ENCODE measurements at places on chromosomes 13 and 19.

DNA sequence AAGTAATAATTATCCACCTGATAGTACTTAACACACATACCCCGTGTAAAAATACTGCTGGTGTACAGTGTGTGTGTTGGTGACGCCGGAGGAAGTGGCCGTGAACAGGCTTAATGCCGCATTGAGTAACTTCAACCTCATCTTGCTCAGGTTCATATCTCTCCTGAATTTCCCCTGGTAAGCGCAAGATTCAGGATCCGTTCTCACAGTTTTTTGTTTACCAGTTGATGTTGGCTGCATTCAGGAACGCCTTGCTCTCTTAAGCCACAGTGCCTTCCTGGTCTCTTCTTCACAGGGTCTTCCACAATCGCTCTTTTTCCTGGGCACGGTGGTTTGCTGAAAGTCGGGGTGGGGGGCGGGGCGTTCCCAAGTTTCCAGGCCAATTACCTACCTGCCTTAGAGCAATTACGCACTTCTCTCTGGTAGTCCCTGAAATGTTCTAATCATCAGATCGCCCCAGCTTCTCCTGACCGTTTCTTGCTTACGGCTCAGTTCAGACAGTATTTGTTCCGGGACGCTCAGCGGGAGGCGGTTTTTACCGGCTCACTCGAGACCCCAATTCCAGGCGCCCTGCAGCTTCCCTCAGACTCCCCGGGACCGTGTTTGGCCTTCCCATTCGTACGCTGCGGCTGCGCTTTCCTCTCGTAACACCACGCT, 706 bp upstream of the DNAJC3 start:
- no peak for DNase-seq

DNA sequence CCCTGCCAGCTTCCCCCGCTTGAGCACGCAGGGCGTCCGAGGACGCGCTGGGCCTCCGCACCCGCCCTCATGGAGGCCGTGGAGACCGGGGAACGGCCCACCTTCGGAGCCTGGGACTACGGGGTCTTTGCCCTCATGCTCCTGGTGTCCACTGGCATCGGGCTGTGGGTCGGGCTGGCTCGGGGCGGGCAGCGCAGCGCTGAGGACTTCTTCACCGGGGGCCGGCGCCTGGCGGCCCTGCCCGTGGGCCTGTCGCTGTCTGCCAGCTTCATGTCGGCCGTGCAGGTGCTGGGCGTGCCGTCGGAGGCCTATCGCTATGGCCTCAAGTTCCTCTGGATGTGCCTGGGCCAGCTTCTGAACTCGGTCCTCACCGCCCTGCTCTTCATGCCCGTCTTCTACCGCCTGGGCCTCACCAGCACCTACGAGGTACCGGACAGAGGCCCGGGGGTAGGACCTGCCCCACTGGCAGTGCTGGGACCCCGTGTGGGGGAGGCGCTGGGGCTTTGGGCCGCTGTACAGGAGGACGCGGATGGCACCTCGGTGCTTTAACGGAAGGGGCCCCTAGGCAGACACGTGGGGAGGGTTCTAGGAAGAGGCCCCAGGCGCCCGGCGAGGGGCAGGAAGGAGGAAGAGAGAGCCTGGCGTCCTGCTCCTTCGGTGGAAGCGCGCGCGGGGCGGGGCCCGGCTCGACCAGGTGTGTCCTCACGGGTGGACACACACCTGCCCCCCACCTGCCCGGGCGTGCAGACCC, 681 bp downstream of the SLC5A5 start:
- DNase-seq, result no peak

DNA sequence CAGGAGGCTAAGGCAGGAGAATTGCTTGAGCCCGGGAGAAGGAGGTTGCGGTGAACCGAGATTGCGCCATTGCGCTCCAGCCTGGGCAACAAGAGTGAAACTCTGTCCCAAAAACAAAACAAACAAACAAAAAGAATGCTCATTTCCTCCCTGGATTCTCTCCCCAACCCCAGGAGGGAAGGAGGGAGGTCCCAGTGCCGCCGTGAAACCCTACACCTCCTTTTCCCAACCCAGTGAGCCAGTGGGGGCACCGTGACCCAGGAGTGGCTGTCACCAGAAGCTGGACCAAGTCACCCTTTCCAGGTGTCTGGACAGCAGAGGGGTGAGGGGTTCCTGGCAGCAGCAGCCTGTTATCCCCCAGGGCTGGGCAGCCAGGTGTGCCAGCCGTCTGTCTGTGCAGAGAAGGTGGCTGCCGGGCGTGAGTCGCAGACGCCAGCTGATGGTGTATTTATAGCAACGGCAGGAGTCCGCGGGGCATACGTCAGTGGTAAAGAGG, 23.5 kb downstream of the NFIC start:
- no peak for DNase-seq

GRCh38 chr13:62126400-62126799, 710.8 kb upstream of the PCDH20 start:
- no peak for DNase-seq

DNA sequence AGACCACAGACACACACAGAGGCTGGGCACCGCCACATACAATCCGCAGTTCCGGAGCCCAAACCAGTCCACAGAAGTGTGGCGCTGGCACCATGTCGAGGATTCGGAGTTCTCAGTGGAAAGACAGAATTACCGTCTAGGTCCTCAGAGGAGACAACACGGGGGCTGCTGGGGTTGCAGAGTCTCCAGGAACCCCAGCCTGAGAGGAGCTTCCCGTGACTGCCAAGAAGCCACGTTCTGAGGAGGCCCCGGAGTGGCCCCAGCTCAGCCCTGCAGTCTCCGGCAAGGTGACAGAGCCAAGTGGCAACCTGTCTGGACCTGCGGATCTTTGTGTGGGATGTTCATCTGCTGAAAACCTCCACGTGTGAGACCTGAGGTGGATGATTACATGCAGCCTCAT, 7.3 kb upstream of the ADPRHL1 start:
- DNase-seq, result no peak

- DNase-seq, result no peak
Measured at GRCh38 chr19:31319465-31319864, 29.8 kb downstream of the TSHZ3 start.

DNA sequence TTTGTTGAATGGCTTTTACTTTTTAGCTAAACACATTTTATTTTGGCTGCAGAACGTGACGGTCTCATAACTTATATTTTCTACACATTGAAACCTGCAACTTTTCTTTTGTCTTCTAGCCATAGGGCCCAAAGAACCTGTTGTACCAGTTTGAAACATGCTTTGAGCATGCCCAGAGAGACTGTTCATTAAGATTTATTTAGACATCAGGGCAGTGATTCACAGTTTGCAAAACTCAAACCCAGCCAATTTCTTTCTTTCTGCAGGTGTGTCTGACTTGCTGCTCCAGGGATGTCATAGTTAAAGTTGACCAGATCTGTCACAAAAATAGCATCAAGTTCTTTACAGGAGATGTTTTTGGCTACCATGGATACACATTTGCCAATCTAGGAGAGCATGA, 22.0 kb downstream of the SAE1 start:
- no peak for DNase-seq

GRCh38 chr13:87169337-87169736, 501.8 kb upstream of the SLITRK5 start:
- DNase-seq, result no peak

GRCh38 chr19:10193790-10194499, 808 bp downstream of the DNMT1 start:
- no peak for DNase-seq

DNA sequence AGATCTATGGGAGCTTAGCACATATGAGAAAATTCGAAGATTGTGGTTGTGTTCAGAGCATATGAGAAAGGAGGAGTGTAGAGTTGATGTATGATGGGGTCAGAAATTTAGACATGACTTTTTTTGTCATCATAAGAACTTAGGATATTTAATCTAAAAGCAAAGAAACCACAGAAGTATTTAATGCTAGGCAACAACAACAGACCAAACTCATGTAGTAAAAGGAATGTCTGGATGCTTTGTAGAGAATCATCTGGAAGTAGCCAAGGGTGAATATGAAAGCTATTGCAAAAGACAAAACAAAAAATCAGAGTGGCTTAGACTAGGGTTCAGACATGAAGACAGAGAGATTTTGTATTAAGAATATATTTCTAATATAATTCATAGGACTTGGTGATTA, 190.3 kb downstream of the SLITRK1 start:
- no peak for DNase-seq

DNA sequence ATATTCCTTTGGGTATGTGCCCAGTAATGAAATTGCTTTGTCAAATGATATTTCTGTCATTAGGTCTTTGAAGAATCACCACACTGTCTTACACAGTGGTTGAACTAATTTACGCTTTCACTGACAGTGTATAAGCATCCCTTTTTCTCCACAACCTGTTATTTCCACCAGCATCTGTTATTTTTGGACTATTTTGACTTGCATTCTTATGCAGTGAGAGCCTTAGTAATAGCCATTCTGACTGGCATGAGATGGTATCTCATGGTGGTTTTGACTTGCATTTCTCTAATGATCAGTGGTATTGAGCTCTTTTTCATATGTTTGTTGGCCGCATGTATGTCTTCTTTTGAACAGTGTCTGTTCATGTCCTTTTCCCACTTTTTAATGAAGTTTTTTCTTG, 92.0 kb upstream of the SPATA13 start:
- no peak for DNase-seq

DNA sequence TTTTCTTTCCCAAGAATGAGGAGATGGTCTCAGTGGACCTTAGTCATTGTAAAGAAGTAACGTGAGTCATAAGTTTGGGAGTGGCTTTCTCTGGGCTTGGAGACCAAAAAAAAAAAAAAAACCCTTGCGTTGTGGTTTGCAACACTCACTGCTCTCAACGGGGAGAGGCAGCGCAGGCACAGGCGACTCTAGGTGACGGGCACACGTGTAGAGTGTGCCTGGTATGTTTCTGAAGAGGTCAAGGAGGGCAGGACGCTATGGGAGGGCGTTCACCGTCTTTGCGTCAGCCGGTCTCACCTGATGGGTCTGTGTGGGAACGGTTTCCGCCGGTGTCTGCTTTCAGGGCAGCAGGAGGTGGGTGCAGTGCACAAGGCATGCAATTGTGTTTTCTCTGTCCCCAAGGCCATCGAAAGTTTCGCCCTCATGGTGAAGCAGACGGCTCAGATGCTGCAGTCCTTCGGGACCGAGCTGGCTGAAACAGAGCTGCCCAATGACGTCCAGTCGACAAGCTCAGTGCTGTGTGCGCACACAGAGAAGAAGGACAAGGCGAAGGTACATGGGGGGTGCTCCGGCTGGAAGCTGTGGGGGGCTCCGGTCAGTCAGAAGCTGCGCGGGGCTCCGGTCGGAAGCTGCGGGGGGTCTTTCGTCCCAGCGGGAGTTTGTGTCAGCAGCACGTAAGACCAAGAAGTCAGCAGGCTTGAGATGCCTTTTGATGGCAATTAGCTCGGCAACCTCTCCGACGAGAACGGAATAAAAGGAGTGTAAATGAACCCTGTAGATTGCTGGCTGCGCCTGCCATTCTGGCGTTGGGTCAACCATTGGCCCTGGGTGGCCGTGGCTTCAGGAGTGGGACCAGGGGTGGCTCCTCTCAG, 40.8 kb upstream of the F7 start:
- no peak for DNase-seq

DNA sequence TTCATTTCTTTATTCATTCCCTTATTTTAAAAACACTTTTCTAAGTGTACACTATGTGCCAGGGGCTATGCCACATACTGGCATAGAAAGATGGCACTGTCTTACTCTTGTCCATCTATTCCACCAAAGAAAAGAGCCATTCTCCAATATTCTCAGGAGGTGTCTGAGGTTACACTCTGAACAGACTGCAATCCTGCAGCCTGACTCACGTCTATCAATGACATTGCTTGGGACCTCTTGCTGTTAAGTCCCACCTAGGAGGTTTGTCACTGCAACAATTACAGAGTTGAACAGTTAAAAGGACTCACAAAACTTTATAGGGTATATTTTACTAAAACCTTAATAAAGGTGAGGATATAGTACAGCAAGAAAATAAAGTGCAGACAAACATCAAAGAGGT, 512.9 kb upstream of the HTR2A start:
- DNase-seq, result no peak

DNA sequence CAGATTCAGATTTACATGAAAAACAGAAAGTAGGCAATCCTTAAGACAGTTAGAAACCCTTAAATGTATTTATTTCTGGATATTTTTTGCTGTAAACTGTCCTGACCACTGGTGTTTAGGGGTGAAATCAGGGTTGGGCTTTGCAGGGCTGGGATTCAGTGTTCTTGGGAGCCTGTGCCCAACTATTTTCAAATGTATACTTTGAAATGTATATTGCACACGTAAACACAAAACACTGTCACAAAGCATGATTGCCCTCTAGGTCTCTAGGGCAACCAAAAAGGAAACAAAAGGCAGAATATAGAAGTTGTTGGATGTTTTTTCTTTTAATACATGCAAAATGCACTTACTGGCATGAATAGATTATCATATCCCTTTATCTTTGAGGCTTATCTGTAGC, 1185.4 kb downstream of the DIAPH3 start:
- DNase-seq, result no peak

- no peak for DNase-seq
Measured at GRCh38 chr19:7883796-7884570, 4.3 kb upstream of the LRRC8E start.

DNA sequence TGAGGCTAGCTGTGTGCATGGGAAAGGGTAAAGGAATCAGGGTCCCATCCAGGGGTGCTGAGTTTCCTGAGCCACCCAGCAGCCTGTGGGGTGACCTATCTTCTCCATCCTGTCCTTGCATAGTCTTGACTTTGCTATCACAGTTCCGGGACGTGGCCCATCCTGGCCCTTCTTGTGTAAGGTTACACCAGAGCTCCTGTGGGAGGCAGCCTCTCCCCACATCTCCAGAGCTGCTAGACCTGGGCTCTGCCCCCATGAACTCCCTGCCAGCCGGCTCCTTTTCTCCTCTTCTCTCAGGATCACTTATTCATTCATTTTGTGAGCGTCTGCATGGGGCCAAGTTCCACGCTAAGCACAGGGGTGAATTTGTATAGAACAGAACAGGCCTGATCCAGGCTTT, 238.9 kb downstream of the TSHZ3 start:
- no peak for DNase-seq

DNA sequence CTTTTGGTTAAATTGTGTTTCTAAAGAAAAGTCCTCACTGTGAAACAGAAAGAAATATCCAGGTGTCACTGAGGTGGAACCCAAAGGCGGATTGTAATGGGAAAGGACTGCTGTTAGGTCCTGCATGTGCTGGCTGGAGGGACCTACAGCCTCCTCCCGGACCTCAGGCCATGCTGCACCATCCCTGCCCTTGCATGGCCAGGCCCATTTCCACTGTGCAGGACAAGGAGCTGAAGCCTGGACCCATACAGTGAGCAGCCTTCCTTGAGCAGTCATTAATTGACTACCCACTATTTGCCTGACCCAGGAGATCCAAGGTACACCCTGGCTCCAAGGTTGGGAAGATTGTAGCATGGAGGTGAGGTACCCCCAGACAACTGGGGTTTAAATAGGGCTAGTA, 17.6 kb downstream of the VSTM2B start:
- DNase-seq, result no peak

- no peak for DNase-seq
Measured at GRCh38 chr13:114285166-114285808, 3.9 kb downstream of the UPF3A start.

Data from GOT3 (cell line).